PC-3 (cell line): ENCODE measurements at places on chromosomes 1 and 21. TPM values are rescaled to one million over a fixed set of nuclear protein-coding genes. Genes with fewer than 3 reads are reported as not detected.

DNA sequence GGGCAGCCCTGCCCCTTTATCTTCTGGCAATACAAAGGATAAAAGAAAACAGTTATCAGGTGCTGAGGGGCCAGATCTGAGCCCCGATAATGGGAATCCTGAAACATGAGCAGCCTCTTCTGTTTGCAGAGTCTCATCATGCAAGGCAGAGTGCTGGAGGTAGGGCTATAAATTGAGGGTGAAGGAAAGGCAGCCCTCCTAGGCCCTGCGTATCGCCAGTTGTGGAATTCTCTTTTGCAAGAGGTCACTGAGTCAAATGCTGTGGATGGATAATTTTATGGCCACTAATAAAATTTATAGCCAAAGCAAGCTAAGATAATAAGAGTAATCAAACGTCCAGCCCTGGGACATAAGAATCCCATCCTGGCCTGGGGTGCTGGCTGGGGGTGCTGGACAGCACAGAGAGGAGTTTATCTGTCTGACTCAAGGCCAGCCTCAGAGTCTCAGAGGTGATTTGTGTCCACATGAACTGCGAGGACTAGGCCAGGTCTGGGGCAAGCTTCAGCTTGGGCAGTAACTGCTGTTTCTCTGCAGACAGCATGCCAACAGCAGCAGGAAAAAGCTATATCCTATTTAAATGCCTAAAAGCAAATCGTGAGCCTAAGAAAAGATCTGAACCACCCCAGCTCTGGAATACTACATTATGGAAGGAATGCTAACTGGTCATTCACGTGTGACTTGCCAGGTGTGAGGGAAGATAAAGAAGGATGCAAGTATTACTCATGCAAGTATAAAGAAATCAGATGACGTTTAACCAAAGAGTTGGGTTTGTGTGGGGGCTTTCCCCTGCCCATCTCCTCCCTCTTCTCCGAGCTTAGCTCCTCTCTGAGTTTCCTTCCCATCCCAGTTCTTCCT is 254.8 kb downstream of the KIF26B start:
- DNase-seq = no peak

The FAM72A gene
- total RNA-seq = 18.6 and 20.2 TPM in 2 replicates

The SLFNL1 gene
- total RNA-seq = 0.12 and 0.22 TPM in 2 replicates

The MEX3A gene
- 12.9 and 14.7 TPM in 2 replicates for total RNA-seq

- DNase-seq = peak; percentile 97
These were observed 31.3 kb downstream of the CCN1 start for GRCh38 chr1:85611856-85612255.

GRCh38 chr1:31652891-31653499 is 8.3 kb upstream of the PEF1 start:
- DNase-seq = no peak

DNA sequence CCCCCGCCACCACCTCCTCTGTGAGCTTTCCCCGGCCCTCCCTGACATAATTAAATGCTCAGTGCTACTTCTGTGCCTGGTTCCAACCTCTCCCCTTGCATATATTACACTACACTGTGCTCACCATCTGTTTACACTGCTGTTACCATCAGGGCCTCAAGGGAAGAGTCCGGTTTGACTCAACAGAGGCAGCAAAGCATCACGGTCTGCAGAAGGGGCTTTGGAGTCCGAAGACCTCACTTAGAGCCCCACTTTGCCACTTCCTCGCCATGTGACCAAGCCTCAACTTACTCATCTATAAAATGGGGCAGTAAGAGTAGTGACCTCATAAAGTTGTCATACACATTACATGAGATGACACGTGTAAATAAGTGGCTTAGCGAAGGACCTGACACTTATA is 27.4 kb downstream of the KCNN3 start:
- DNase-seq = no peak

DNA sequence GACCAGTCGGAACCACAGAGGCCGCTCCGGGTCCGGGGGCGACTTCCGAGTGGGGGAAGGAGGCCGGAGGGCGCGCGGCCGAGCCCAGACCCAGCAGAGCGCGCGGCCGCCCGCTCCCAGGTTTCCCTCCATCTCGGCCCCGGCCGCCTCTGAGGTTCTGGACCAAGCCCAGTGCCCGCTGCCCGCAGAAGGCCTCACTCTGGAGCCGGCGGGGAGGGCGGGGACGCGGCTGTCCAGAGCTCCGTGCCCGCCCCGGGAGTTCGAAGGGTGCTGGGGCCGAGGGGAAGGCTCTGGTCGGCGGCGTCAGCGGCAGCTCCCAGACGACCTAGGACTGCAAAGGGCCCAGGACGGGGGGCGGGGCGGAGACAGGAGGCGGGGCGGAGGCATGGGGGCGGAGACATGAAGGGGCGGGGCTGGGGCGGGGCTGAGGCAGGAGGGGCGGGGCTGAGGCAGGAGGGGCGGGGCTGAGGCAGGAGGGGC is 48.0 kb upstream of the SLC19A1 start:
- DNase-seq = peak; percentile 17

DNA sequence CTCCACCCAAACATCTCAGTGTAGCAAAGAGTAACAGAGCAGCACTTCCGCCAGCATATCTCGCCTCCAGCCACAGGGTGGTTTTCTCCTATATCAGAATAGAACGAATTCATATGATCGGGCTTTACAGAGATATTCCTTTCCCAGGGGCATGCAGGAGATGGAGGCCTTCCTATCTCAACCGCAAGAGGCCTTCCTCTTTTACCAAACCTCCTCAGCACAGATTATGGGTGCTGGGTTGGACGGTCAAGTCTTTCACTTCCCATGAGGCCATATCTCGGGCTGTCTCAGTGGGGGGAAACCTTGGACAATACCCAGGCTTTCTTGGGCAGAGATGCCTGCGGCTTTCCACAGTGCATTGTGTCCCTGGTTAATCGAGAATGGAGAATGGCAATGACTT is 65.8 kb downstream of the OVGP1 start:
- DNase-seq = no peak

The PDZK1IP1 gene
- not detected in 2 replicates for total RNA-seq

The LORICRIN gene
- total RNA-seq = not detected in 2 replicates

- DNase-seq = peak; percentile 85
These were observed 46.1 kb downstream of the NME7 start for GRCh38 chr1:169321539-169321938.

GRCh38 chr1:221714227-221715152 is 27.4 kb downstream of the DUSP10 start:
- DNase-seq = no peak
